ENCODE measurements at places on chromosomes 2 and 18.

DNA sequence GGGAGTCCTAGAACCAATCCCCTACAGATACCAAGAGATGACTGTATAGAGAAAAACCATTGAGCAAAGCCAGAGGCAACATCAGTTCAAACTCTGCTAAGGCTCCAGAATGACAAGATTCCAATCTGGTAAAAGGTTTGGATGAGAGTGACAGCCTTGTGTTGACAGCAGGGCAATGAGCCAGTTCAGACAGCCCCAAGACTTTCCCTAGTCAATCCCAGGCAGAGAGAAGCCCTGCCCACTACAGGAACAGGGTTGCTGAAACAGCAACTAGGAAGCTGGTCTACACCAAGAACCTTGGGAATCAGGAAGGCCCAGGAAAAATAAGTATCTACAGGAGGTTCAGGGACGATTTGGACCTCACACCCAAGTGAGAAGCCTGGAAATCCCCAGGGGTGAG is 3.3 kb downstream of the PSTPIP2 start:
- DNase-seq = no peak

GRCh38 chr2:6181525-6181924 is 489.3 kb downstream of the SOX11 start:
- no peak for DNase-seq

GRCh38 chr2:150528861-150529801 is 41.7 kb upstream of the RND3 start:
- DNase-seq = no peak

- DNase-seq = no peak
Measured at GRCh38 chr2:164335947-164336346, 285.3 kb downstream of the GRB14 start.

GRCh38 chr18:68699043-68699442 is 15.9 kb downstream of the TMX3 start:
- no peak for DNase-seq

GRCh38 chr2:215900843-215901242 is 112.5 kb downstream of the MREG start:
- DNase-seq = no peak
